ENCODE measurements at places on chromosomes 6 and 20. TPM values are rescaled to one million over a fixed set of nuclear protein-coding genes. Genes with fewer than 3 reads are reported as not detected.

GRCh38 chr6:108176281-108177089 is 10.7 kb downstream of the NR2E1 start:
- DNase-seq: no peak

- DNase-seq: no peak
These were observed 24.0 kb downstream of the CTCFL start for GRCh38 chr20:57500962-57501361.

GRCh38 chr6:1262704-1263038 is 49.2 kb upstream of the FOXQ1 start:
- no peak for DNase-seq

GRCh38 chr6:22444330-22444729 is 125.0 kb upstream of the HDGFL1 start:
- no peak for DNase-seq

- DNase-seq: no peak
These were observed 3.6 kb downstream of the SRSF3 start for GRCh38 chr6:36597775-36598174.

GRCh38 chr6:148501178-148501590 is 158.5 kb downstream of the SASH1 start:
- no peak for DNase-seq

DNA sequence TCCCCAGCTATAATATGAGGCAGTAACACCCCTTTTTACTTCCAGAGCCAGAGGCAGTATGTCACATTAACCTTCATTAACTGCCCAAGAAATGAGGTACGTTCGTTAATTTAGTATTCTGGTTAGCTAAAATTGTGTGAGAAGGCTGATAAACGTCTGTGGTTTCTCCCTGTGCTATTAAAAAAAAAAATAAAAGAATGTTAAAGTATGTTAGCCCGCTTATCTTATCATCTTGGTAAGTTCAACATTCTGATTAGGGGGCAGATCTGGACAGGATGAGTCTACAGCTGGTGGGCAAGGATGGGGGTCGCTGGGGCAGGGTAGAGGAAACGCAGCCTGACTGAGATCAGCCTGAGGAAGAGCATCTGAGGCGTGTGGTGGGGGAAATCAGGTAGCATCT is 154.0 kb downstream of the PRL start:
- DNase-seq: no peak

The LY6G6D gene
- total RNA-seq: not detected

The LPA gene
- total RNA-seq: not detected

The TMEM14C gene
- total RNA-seq: 40.7 TPM

Data from spleen (tissue), 13 donors.